ENCODE measurements at places on chromosomes 1 and 21. TPM values are rescaled to one million over a fixed set of nuclear protein-coding genes. Genes with fewer than 3 reads are reported as not detected.

DNA sequence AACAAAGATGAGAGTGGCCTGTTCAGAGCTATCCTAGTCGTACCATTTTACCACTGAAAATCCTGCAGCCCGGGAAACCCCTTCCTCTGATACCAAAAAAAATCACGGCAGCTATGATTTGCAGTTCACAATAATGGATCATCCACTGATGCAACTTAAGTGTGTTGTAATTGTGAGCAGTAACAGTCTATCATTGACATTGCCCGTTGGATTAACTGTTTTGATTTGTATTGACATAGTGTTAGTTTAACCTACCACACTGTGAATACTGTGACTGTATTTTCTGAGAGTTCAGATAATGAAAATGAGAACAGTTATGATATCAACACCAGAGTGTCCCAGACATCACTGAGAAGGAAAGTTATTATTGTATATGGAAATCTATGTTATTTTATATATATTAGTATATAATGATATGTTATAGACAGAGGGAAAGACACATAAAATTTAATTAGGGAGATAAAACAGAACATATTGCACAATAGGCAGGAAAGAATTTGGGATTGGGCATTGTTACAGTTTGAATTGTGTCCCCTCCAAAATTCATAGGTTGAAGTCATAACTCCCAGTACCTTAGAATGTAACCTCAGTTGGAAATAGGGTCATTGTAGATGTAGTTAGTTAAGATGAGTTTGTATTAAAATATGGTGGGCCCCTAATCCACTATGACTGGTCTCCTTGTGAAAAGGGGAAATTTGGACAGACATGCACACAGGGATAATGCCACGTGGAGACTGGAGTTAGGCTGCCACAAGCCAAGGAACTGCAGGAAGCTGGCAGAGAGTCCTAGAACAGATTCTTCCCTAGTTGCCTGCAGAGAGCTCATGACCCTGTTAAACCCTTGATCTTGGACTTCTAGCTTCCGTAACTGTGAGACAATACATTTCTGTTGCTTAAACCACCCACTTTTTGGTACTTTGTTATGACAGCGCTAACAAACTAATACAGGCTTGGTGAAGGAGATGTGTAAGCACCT lies 54.4 kb downstream of the TLCD4 start:
- DNase-seq, result no peak

- DNase-seq, result no peak
Measured at GRCh38 chr21:14957836-14958235, 107.0 kb downstream of the NRIP1 start.

DNA sequence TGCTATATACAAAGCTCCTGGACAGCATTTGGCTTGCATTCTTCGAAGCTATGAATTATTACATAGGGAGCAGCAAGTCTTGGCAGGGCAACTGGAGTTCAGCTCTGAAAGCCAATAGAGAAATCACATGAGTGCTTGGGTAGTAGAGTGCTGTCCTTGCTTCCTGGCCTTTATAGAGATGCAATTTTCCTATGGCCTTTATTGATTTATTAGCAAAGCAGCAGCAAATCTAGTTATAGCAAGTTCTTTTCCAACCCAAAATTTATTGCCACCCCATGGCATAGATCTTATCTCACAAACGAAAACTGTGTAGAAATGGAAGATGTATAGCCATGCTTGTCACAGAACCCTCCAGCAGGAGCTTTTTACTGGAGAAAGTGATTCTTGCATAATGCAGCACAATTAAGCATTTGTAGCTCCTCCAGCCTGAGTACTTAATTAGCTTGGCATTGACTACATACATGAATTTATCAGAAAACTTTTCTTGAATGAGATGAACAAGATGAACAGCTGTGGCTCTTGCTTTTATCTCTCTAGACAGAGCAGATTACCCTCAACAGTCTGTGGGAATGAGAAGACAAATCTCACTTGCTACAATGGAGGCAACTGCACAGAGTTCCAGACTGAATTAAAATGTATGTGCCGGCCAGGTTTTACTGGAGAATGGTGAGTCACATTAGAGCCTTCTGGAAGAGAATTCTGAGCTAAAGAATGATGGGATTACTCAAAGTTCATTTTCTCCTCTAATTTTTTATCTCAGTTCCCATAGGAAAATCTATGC lies 170.1 kb downstream of the CRB1 start:
- no peak for DNase-seq

DNA sequence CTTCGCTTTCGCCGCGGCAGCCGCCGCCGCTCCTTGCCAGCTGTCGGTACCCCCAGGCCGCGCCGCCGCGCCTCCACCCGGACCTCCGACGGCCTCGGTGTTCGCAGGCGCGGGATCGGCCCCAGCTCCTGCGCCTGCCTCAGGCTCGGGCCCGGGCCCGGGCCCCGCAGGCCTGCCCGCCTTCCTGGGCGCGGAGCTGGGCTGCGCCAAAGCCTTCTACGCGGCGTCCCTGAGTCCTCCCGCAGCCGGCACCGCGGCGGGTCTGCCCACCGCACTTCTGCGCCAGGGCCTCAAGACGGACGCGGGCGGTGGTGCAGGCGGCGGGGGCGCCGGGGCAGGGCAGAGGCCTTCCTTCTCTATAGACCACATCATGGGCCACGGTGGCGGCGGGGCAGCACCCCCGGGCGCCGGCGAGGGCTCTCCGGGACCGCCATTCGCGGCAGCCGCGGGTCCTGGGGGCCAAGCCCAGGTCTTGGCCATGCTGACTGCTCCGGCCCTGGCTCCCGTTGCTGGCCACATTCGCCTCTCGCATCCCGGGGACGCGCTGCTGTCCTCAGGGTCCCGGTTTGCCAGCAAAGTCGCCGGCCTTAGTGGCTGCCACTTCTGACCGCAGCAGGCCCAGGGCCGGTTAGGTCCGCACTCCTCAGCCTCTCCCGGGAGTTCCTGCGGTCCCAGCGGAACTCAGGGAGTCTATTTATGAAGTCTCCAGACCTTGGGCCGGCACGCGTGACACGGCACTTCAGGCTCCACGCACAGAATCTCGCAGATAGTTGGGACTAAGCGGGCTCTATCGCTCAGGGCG lies 1.4 kb downstream of the FOXD2 start:
- DNase-seq, result no peak

DNA sequence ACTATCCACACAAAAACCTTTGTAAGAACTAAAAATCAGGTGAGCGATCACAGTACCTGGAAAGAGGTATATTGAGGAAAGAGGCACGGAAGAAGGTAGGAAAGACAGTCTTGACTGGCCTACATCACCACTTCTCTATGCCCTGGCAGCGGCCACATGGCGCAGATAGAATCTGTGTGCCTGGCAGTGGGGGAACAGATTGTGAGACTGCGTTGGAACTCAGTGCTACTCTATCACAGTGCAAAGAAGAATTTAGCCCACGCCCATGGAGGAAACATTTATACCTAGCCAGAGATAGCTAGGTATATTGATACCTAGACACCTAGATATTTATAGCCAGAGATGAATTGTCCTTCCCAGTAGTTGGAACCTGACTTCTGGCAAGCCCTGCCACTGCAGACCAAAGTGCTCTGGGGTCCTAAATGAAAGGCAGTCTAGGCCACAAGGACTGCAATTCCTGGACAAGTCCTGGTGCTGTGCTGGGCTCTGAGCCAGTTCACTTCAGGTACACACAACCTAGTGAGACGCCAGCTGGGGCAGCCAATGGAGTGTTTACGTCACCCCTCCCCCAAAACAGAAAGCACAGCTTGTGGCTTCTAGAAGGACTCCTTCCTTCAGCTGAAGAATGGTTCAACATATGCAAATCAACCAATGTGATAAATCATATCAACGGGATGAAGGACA lies 51.9 kb downstream of the DHX9 start:
- DNase-seq, result no peak

Gene SH2D2A
- 215 TPM for total RNA-seq

Gene MRPL39
- 43.0 TPM for total RNA-seq

Measured in activated naive CD4-positive, alpha-beta T cell treated with anti-CD3 and anti-CD28 coated beads, Interleukin-2, amount 50 U/mL, for 72 hours (primary cell).